Lower lobe of right lung (tissue), 2 donors: ENCODE measurements at places on chromosomes 5 and 9. TPM values are rescaled to one million over a fixed set of nuclear protein-coding genes. Genes with fewer than 3 reads are reported as not detected.
A peak's percentile ranks its signal among the peaks of the same experiment; 100 is the strongest.

Gene KIAA0825
- total RNA-seq = 5.5 TPM

Gene ZNF883
- 0.89 TPM for total RNA-seq

Gene IFT74
- total RNA-seq = 15.6 TPM

Gene CSF1R
- total RNA-seq = 78.2 TPM

DNA sequence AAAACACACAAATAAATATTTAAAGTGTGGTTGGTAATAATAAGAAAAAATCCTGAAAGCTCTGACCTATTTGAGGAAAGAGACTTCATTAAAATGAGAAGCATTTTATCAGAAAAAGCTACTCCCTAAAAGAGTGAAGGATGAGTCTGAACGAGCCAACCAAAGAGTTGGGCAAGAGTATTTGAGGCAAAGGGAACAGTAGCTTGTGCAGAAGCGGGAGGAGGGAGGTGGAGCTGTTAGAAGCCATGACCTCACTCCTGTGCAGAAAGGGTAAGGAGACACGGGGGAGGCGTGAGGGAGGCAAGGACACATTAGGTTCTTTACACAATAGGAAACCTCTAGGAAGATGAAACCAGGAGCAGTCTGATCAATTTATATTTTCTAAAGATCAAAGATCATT, 29.4 kb downstream of the SH3RF2 start:
- H3K4me3 ChIP-seq = no peak overlapping the region
- no peak for DNase-seq
- no peaks in the 10 kb centered on the region for H3K36me3 ChIP-seq

DNA sequence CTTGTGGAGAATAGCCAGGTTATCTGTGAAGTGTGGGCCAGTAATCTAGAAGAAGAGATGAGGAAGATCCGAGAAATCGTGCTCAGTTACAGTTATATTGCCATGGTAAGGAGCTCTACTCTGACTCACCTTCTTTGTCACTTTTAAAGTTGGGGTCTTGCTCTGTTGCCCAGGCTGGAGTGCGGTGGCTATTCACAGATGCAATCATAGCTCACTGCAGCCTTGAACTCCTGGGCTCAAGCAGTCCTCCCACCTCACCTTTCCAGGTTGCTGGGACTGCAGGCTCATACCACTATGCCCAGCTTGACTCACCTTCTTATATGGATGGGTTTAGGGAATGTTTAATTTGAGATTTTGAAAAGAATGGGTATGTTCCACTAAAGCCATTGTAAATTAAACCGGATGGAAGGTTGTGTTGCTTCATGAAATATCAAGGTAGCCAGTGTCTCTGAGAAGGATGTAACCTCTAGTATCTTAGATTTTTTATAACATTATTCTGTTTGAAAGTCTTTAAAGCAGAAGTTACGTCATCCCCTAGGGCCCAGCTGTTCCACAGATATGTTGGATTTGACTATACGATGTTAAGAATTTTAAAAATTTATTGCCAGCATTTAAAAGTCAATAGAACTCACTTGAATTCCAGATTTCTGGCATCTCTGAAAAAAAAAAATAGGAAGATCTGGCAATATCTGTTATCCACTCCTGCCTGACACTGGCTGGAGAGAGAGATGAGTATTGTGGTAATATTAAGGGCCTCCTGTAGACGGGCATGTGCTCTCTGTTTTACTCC, 5.1 kb downstream of the CNOT8 start:
- H3K27ac ChIP-seq = no peak overlapping the region
- H3K27me3 ChIP-seq = no peaks in the 10 kb centered on the region
- no peak overlapping the region for H3K4me3 ChIP-seq
- no peak for DNase-seq

DNA sequence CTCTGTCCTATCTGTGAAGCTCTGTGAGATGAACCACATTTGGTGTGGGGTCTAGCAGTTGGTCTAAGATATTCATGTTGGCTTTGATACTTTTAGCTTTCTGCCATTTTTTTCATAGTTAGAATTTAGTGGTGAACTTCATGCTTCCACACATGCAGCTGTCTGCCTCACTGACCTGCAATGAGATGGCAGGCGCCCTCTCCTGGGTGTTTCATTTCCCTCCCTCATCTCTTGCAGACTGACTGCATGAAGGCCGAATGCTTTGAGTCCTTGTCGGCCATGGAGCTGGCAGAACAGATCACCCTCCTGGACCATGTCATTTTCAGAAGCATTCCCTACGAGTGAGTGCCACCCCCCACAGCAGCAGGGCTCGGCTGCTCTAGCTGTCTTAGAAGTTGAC, 26.1 kb upstream of the CKMT2 start:
- H3K27ac ChIP-seq = no peak overlapping the region
- no peaks in the 10 kb centered on the region for H3K4me1 ChIP-seq
- no peaks in the 10 kb centered on the region for H3K36me3 ChIP-seq
- no peaks in the 10 kb centered on the region for H3K27me3 ChIP-seq
- DNase-seq = no peak

GRCh38 chr9:101458963-101459631, 23.5 kb upstream of the ALDOB start:
- H3K4me1 ChIP-seq = no peaks in the 10 kb centered on the region
- no peaks in the 10 kb centered on the region for H3K36me3 ChIP-seq
- H3K27me3 ChIP-seq = no peaks in the 10 kb centered on the region
- DNase-seq = no peak

GRCh38 chr5:77946381-77947040, 170.4 kb upstream of the TBCA start:
- H3K36me3 ChIP-seq = no peaks in the 10 kb centered on the region
- DNase-seq = no peak
- H3K4me3 ChIP-seq = no peak overlapping the region
- H3K27me3 ChIP-seq = peaks cover 24% of the 10 kb centered on the region
- no peak overlapping the region for H3K27ac ChIP-seq
- H3K4me1 ChIP-seq = no peaks in the 10 kb centered on the region

- peak; percentile 97 for DNase-seq
- H3K4me3 ChIP-seq = no peak overlapping the region
- peaks cover 37% of the 10 kb centered on the region for H3K36me3 ChIP-seq
- H3K27me3 ChIP-seq = no peaks in the 10 kb centered on the region
- peak overlapping the region; percentile 68 for H3K27ac ChIP-seq
- H3K4me1 ChIP-seq = peaks cover 36% of the 10 kb centered on the region
Observed at GRCh38 chr9:93119953-93120845, 13.9 kb downstream of the NINJ1 start.

GRCh38 chr9:93136011-93136440, 2.0 kb upstream of the NINJ1 start:
- H3K36me3 ChIP-seq = no peaks in the 10 kb centered on the region
- DNase-seq = no peak
- no peak overlapping the region for H3K27ac ChIP-seq
- H3K4me1 ChIP-seq = peaks cover 43% of the 10 kb centered on the region

DNA sequence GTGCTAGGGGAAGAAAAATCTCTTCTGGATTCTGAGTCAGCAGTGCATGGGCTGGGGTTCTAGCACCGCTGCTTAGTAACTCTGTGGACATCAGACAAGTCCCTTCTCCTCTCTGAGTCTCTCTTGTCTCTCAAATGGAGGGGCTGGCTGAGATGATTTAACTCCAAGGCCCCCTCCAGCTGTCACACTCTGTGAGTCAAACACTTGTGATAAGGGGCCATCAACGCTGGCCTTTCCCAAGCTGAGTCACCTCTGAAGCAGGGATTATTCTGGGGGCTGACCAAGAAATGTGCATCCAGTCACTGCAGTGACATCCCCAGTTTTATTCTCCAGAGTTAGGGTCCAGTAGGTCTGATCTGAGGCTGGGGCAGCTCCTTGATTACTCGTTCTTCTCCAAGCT, 110.4 kb upstream of the ZNF462 start:
- H3K27ac ChIP-seq = no peak overlapping the region
- no peaks in the 10 kb centered on the region for H3K27me3 ChIP-seq
- H3K36me3 ChIP-seq = no peaks in the 10 kb centered on the region
- H3K4me1 ChIP-seq = no peaks in the 10 kb centered on the region
